ENCODE measurements at places on chromosomes 6 and 20.

- DNase-seq, result no peak
Measured at GRCh38 chr20:12171923-12172524, 254.3 kb downstream of the BTBD3 start.

- no peak for DNase-seq
Measured at GRCh38 chr20:53091789-53092188, 119.6 kb downstream of the TSHZ2 start.

DNA sequence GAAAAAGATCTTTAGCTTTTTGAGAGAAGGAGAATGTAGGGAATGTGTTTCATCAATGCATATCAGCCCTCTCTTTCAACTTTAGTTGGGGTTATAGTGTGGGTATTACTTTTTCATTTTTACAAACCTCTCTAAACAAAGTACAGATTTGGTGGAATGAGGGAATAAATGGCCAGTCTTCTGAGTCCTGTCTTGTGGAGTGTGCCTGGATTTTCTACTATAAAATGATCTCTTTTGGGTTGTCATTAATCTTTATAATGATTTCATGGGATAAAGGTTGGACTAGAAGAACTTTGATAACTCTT, 209.3 kb downstream of the RNF144B start:
- DNase-seq, result no peak

DNA sequence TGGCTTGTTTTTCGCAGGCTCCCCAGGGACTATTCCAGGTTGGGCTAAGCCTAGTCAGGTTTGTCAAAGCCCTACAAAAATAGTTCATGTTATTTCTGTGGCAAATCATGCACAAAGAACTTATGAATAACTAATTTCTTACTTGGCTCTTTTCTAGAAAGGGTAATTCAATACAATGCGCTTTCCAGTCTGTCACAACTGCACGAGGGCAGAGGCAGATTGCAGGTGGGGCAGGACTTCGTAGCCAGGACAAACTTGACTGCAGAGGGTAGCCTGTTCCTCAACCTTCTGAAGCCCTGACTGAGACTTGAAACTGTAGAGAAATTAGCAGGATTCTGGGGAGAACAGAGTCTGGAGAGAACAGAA, 253.5 kb downstream of the QKI start:
- DNase-seq, result no peak

GRCh38 chr6:25054469-25054868, 118.7 kb upstream of the RIPOR2 start:
- DNase-seq, result no peak

GRCh38 chr6:128727500-128727899, 155.4 kb upstream of the LAMA2 start:
- DNase-seq, result no peak

- no peak for DNase-seq
Measured at GRCh38 chr20:18645851-18646250, 58.0 kb downstream of the DTD1 start.

GRCh38 chr20:1619861-1620444, at the start of gene SIRPB1:
Gene SIRPB1 (minus strand): TSS chr20:1620009. CDS start chr20:1619944, 65 bp downstream.
- DNase-seq, result no peak

Data from activated naive CD4-positive, alpha-beta T cell (primary cell).